ENCODE measurements at places on chromosomes 12 and 14.

GRCh38 chr12:88793096-88793495 lies 212.8 kb upstream of the KITLG start:
- no peak overlapping the region for H3K27ac ChIP-seq
- H3K27me3 ChIP-seq: no peaks in the 10 kb centered on the region
- DNase-seq: no peak

GRCh38 chr14:21036751-21037150 lies 2.1 kb upstream of the RNASE13 start:
- no peaks in the 10 kb centered on the region for H3K36me3 ChIP-seq
- no peak overlapping the region for H3K4me3 ChIP-seq
- no peaks in the 10 kb centered on the region for H3K4me1 ChIP-seq

DNA sequence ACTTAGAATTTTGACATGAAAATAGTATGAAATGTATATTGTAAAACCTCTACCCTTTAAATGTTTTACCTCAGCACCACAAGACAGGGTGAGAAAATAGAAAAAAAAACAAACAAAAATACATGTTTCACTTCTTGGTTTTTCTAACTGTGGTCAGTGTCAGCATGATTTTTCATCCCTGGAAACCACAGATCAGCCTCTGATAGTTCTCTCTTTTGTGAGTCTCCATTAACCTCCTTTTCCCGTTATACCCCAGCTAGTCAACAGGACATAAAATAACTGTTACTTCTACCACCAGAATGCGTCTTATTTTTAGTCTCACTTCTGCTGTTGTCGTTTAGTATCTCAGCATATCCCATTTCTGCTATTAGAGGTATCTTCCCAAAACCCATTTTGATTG lies 48.3 kb upstream of the KCNMB4 start:
- no peaks in the 10 kb centered on the region for H3K27me3 ChIP-seq
- H3K4me3 ChIP-seq: peak overlapping the region; percentile 55
- no peak for DNase-seq
- H3K4me1 ChIP-seq: peaks cover 30% of the 10 kb centered on the region

DNA sequence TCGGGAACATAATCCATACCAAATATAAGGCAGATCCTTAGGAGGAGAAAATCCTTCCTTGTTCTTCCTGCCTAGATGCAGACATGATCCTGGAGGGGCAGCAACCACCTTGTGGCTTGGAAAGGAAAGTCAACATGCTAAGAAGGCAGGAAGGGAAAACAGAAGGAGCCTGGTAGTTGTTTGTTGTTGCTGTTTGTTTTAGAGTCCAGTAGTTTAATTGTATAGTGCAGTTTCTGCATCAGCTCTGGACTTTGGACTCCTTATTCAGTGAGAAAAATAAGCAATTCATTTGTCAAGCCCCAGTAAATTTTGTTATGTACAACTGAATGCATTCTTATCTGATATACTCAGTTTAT lies 45.7 kb upstream of the APPL2 start:
- H3K4me3 ChIP-seq: no peak overlapping the region
- DNase-seq: no peak
- H3K27ac ChIP-seq: no peak overlapping the region
- no peaks in the 10 kb centered on the region for H3K36me3 ChIP-seq

GRCh38 chr14:89282191-89282590 lies 134.8 kb downstream of the FOXN3 start:
- peak overlapping the region; percentile 87 for H3K27ac ChIP-seq
- peaks cover 70% of the 10 kb centered on the region for H3K4me1 ChIP-seq
- H3K4me3 ChIP-seq: peak overlapping the region; percentile 71
- DNase-seq: no peak
- H3K36me3 ChIP-seq: peaks cover 28% of the 10 kb centered on the region

- no peaks in the 10 kb centered on the region for H3K36me3 ChIP-seq
- no peak for DNase-seq
- peak overlapping the region; percentile 66 for H3K27ac ChIP-seq
- H3K4me3 ChIP-seq: peak overlapping the region; percentile 34
Observed at GRCh38 chr12:108722992-108723766, 8.1 kb downstream of the CORO1C start.

- H3K4me3 ChIP-seq: no peak overlapping the region
- no peak overlapping the region for H3K27ac ChIP-seq
- peaks cover 21% of the 10 kb centered on the region for H3K36me3 ChIP-seq
- no peak for DNase-seq
- H3K27me3 ChIP-seq: no peaks in the 10 kb centered on the region
Observed at GRCh38 chr14:60878536-60878935, 102.3 kb downstream of the TRMT5 start.

DNA sequence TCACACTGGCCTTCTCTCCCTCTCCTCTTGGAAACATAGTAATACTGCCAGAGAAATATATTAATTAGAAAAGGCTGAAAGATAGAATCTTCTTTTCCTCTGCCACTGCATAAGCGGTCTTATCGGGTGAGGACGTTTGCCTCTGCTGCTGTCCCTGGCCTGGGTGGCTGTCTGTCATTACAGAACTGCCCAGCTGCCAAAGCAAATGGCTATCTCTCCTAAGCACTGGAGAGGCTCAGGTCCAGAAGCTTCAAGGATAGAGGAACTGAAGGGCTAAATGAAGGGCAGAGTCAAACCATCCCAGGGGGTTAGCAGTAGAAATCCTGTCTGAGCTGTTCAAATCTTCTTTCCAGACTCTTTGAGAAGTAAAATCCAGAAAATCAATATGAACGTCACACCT lies 198.6 kb upstream of the CAND1 start:
- no peak for DNase-seq
- peaks cover 14% of the 10 kb centered on the region for H3K4me1 ChIP-seq
- no peak overlapping the region for H3K27ac ChIP-seq
- peak overlapping the region; percentile 68 for H3K4me3 ChIP-seq

DNA sequence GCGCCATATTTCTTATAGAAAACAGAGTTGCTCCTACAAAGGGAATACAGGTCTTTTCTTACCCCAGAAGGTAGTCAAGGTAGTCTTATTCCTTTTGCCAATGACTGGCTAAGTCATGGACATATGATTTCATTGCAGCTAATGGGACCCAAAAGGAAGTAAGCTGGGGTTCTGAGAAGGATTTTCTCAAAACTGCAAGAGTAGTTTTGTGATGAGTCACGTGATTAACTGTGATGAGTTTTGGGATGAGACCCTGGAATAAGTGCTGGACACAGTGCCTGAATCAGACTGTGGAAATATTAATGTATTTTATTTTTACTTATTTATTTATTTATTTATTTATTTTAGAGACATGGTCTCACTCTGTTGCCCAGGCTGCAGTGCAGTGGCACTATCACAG lies 13.4 kb upstream of the NIN start:
- H3K4me3 ChIP-seq: no peak overlapping the region
- no peak overlapping the region for H3K27ac ChIP-seq
- H3K27me3 ChIP-seq: peaks cover 12% of the 10 kb centered on the region
- no peak for DNase-seq
- no peaks in the 10 kb centered on the region for H3K4me1 ChIP-seq

DNA sequence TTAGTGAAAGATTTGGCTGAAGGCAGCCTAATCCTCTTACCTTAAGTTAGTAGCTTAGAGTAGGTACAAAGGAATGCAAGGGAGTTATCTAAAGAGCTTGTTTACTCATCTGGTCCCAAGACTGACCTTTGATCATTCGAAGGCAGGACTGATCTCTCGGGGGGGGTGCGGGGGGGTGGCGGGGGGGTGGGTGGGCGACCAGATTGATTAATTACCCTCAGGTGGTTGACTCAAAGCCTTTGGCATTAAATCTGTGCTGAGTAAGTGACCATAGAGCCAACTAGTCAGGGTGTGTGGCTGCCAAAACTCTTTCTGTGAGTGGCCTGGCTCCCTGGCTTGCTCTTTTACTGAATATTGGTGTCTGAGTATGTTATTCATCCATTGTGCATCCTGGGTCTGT lies 731.9 kb upstream of the FBXO33 start:
- H3K27ac ChIP-seq: no peak overlapping the region
- H3K36me3 ChIP-seq: peaks cover 5% of the 10 kb centered on the region
- no peak overlapping the region for H3K4me3 ChIP-seq
- no peaks in the 10 kb centered on the region for H3K4me1 ChIP-seq
- DNase-seq: no peak

DNA sequence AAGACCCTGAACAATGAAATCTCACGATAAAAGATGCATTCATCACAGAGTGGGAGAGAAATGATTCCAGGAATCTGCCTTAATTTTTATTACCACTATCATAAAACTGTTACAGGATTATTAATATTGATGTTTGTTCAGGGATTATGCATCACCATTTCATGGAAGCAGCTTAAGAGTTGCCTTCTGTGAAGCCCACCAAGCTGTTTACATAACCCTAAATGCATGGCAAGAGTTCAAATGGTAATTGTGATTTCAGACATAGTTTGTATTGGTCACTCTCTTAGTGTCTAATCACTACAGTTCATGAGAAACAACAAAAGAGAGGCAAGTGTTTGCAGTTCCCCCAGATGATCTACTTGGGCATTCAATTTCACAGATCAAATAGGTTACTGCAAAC lies 527.7 kb downstream of the RPS29 start:
- no peaks in the 10 kb centered on the region for H3K27me3 ChIP-seq
- DNase-seq: no peak

GRCh38 chr12:81208187-81208911 lies 130.5 kb downstream of the ACSS3 start:
- H3K4me3 ChIP-seq: no peak overlapping the region
- no peak for DNase-seq
- H3K27me3 ChIP-seq: no peaks in the 10 kb centered on the region
- no peak overlapping the region for H3K27ac ChIP-seq

DNA sequence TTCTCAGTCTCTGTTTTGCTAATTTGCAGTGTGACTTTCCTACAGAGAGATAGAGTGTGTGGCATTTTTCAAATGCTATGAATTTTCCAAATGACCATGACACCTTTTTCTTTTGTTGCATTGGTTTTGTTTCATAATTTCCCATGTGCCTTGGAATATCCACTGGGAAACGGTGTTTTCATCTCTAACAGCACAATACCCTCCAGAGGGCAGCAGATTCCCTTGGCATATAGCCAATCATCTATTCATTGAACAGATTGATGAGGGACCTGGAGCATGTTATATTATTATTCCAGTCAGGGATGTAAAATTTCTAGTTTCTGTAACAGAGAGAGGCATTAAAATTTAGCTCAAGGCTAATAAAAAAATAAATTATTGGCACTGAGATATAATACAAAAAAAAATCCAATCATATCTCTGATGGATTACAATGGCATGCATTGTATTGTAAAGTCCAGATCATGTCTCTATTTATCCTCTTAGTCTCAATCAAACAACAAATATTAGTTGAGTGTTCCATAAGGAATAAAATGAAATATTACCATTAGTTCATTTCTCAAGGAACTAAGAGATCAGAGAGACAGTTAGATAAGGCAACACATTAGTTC lies 29.6 kb upstream of the NTN4 start:
- no peak overlapping the region for H3K4me3 ChIP-seq
- no peak for DNase-seq
- H3K27ac ChIP-seq: no peak overlapping the region

GRCh38 chr12:28090835-28091234 lies 99.4 kb upstream of the CCDC91 start:
- no peaks in the 10 kb centered on the region for H3K36me3 ChIP-seq
- DNase-seq: no peak
- H3K27me3 ChIP-seq: peaks cover 8% of the 10 kb centered on the region

DNA sequence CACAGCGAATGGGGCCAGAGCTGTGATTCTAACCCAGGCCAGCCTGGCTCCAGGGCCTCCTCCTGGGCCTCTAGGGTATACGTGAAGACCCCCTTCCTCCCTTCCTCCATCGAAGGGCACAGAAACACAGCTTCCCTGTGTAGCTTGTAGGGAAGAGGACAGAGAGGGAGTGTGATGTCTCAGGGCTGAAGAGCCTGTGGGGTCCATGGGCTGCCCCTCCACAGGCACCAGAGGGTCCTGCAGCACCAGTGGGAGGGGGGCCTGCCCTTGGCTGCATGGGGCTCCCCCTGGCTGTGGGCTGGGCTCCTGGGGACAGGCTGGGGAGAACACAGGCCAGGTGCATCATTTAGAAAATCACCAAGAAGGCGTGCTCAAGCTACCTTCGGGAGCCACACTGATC lies 178.5 kb downstream of the CALM1 start:
- H3K4me3 ChIP-seq: no peak overlapping the region
- no peaks in the 10 kb centered on the region for H3K36me3 ChIP-seq
- H3K27ac ChIP-seq: no peak overlapping the region

GRCh38 chr12:128133321-128134073 lies 133.5 kb upstream of the TMEM132C start:
- no peaks in the 10 kb centered on the region for H3K27me3 ChIP-seq
- no peaks in the 10 kb centered on the region for H3K36me3 ChIP-seq
- no peaks in the 10 kb centered on the region for H3K4me1 ChIP-seq
- no peak overlapping the region for H3K4me3 ChIP-seq

- H3K36me3 ChIP-seq: no peaks in the 10 kb centered on the region
- no peak overlapping the region for H3K4me3 ChIP-seq
- peaks cover 13% of the 10 kb centered on the region for H3K27me3 ChIP-seq
- DNase-seq: no peak
- no peak overlapping the region for H3K27ac ChIP-seq
Observed at GRCh38 chr12:107511292-107511691, 174.3 kb upstream of the PWP1 start.

DNA sequence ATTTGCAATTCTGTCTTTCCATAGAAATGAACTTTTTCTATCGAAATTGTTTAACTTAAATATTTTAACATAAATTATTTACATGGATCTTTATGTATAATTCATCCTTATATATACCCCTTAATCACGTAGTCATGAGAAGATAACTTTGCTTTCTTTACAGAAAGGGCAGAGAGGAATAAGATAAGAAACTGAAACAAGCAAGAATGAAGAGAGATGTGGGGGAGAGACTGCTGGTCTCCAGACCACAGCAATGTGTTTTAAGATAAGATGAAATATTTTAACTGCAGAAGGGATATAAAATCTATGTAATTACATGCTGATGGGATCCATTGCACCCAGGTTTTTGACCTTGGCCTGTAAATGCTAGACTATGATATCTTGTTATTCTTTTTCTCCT lies 34.7 kb upstream of the DNM1L start:
- H3K4me1 ChIP-seq: no peaks in the 10 kb centered on the region
- no peak overlapping the region for H3K27ac ChIP-seq
- no peak overlapping the region for H3K4me3 ChIP-seq
- no peaks in the 10 kb centered on the region for H3K36me3 ChIP-seq
- peaks cover 7% of the 10 kb centered on the region for H3K27me3 ChIP-seq

- no peaks in the 10 kb centered on the region for H3K4me1 ChIP-seq
- no peak overlapping the region for H3K27ac ChIP-seq
- H3K27me3 ChIP-seq: peaks cover under 1% of the 10 kb centered on the region
- DNase-seq: no peak
Observed at GRCh38 chr14:78075555-78076277, 94.5 kb upstream of the NRXN3 start.

GRCh38 chr12:62205346-62205745 lies 54.9 kb upstream of the USP15 start:
- no peak for DNase-seq
- peaks cover 6% of the 10 kb centered on the region for H3K27me3 ChIP-seq
- no peak overlapping the region for H3K27ac ChIP-seq
- H3K36me3 ChIP-seq: peaks cover 20% of the 10 kb centered on the region
- no peaks in the 10 kb centered on the region for H3K4me1 ChIP-seq

DNA sequence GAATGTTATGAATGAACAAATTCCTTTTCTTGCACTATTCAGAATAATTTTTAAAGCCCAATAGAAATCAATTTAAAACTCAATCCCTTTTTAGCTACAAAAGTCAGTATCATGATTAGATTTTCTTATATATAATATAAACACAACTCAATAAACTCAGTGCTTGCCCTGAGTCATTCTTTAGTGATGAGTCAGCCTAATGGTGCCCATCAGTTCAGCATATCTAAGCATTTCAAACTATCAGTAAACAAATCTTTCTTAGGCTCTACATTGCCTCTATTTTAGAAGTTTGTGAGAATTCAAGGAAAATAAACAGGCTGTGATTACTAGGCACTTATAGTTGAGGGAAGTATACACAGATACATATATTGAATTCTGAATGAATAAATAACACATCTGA lies 179.6 kb downstream of the NELL2 start:
- H3K4me3 ChIP-seq: no peak overlapping the region
- no peak overlapping the region for H3K27ac ChIP-seq
- H3K4me1 ChIP-seq: no peaks in the 10 kb centered on the region

Measured in natural killer cell treated with Interleukin-12 subunit alpha and Interleukin-12 subunit beta and Interleukin-15 and Interleukin-18, amount 100 ng/mL, for 72 hours (primary cell).